ENCODE measurements at places on chromosomes 7 and 10.

GRCh38 chr10:50275650-50276235 is 24.4 kb upstream of the ASAH2 start:
- no peak for DNase-seq

DNA sequence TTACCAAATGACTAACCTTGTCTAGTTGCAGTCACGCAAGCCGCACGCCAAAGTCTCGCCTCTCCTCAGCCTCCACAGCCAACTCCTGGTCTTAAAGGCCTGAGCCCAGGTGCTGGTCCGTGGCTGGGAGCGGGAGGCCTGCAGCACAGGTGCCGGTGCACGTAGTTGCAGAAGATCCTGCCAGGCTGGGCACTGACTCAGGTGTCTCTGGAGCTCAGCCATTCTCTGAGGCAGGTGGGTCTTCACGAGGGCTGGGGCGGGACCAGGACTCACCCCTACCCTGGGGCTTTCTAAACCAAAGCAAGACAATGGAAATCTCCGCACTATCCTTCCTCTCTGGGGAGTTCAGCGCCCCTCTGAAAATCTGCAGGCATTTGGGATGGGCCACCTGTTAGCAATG is 216.4 kb downstream of the MLLT10 start:
- DNase-seq: no peak

DNA sequence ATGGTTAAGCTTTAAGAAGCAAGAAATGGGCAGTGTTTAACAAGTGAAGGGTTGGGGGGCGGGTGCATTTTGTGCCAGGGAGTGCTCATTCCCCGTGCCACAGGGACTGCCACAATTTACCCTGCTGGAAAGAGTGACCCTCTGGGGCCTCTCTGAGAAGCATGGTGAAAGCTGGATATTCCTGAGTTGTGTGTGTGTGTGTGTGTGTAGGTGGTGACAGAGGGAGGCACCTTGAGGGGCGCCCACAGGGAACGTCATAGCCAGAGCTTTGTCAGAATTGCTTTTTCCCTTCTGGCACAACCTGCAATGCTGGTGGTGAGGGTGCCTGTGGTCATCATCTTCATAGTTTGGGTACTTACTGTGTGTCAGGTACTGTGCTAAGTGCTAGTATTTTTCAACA is 2.5 kb upstream of the WDR86 start:
- DNase-seq: no peak

- DNase-seq: no peak
These were observed 70.3 kb upstream of the DGKI start for GRCh38 chr7:137916980-137917645.

DNA sequence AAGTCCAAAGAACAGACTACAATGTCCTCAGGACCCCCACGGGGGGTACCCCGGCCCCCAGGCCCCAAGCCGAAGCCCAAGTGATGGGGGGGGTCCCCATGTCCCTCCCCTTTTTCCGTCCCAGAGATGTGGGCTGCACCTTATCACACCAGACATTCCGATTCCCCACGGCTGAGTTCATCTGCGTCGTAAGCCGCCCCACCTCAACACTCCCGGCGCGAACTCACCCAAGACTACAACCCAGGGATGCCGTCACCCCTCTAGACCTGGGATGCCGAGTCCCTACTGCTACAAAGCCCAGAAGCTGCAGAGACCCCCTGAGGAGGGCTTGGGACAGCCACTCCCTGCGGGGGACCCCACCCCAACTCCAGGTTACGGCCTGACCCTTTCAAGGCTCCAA is 14.5 kb downstream of the PDGFA start:
- no peak for DNase-seq

DNA sequence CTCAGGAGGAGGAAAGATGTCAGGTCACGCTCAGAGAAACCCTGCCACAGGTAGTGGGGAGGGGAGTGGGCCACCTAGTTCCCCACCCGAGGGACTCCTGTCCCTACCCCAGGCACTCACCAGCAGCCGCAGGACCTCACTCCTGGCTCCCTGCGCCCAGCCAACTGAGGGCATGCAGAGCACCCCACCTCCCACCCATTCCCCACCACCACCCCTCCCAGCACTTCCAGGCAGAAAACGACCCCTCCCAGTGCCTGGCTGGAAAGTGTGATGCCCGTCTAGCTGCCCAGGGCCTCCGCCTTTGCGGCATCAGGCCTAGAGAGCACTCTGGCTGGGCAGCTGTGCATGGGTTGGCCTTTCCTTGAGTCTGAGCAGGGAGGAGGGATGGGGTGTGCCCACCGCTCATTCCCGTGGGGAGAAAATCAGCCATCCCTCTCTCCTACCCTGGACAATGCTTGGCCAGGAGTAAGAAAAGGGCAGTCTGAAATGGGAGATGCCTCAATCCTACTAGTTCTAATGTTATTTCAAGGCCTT is 1.3 kb downstream of the C10orf105 start:
- DNase-seq: no peak

- peak; percentile 38 for DNase-seq
These were observed 91.2 kb upstream of the MPP7 start for GRCh38 chr10:28393956-28394568.

GRCh38 chr10:69492091-69492745 is 41.0 kb downstream of the TSPAN15 start:
- DNase-seq: no peak

- no peak for DNase-seq
These were observed 74.3 kb upstream of the RET start for GRCh38 chr10:43002596-43002995.
